ENCODE measurements at places on chromosomes 13 and 19.

- H3K4me3 ChIP-seq: peak overlapping the region; percentile 83
- no peak overlapping the region for H3K27ac ChIP-seq
- H3K27me3 ChIP-seq: peaks cover 2% of the 10 kb centered on the region
- no peaks in the 10 kb centered on the region for H3K36me3 ChIP-seq
These were observed 1.5 kb downstream of the WASF3 start for GRCh38 chr13:26558987-26559386.

DNA sequence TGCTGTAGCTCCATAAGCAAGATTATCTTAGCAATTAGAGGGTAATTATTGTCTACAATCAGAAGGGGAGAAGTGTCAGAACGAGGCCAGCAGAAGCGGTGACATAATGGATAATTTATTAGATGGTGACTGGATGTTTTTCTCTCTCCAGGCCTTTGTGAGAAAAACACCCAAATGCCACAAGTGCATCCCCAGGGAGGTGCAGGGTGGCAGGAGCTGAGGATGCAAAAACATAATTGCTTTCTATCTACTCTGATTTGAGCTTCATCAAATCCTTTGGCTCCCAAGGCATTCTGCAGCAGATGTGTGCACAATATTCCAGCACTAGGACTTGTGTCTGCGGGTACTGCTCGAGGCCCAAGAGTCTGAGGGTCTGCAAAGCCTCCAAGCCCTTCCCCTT is 220.1 kb upstream of the SERP2 start:
- DNase-seq: no peak
- no peaks in the 10 kb centered on the region for H3K27me3 ChIP-seq
- no peak overlapping the region for H3K27ac ChIP-seq
- no peaks in the 10 kb centered on the region for H3K36me3 ChIP-seq

DNA sequence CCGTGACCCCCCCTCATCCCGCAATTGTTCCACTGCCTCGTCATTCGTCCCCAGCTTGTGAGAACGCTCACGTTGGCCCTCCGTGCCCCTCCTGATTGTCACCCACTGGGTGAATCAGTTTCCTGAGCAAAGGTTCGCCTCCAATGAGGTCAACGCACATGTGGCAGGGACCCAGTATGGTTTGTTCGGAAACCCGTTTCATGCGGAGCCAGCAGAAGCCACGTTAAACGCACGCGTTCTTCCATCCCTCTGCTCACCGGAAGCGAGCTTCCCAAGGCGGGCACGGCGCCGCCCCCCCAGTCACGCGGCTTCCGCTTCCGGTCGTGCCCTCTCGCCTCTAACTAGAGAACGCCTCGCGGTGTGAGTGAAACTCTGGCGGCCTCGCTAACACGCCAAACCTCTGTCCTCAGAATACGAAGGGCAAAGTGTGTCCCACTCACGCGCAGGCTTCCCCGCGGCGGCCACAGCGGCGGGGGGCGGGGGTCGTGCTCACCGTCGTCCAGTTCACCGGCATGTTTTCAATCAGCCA is 18.0 kb upstream of the CFAP97D2 start:
- H3K27me3 ChIP-seq: peaks cover 20% of the 10 kb centered on the region
- no peak overlapping the region for H3K4me3 ChIP-seq

- H3K27ac ChIP-seq: no peak overlapping the region
- no peaks in the 10 kb centered on the region for H3K4me1 ChIP-seq
- H3K4me3 ChIP-seq: no peak overlapping the region
These were observed 9.7 kb downstream of the GPR42 start for GRCh38 chr19:35380450-35381124.

DNA sequence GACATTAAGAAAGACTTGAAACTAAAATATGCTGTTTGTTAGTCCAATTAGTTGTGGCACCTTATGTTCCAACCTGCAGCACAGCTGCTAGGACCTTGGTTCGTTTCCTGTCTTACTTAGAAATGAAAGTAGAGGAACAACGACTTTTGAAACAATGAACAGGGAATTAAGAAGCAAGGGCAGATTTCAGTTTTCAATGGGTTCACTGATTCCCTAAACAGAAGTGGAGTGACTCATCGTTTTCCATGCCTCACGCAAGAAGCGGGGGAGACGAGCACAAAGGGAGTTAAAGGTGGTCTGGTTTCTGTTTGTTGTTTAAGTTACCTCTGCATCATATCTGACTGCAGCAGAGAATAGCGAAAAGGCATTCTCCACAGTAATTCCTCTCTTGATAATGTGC is 44.8 kb downstream of the PHF11 start:
- H3K4me1 ChIP-seq: no peaks in the 10 kb centered on the region
- no peak overlapping the region for H3K27ac ChIP-seq
- H3K27me3 ChIP-seq: no peaks in the 10 kb centered on the region
- DNase-seq: peak; percentile 9
- H3K36me3 ChIP-seq: peaks cover 7% of the 10 kb centered on the region
- no peak overlapping the region for H3K4me3 ChIP-seq

DNA sequence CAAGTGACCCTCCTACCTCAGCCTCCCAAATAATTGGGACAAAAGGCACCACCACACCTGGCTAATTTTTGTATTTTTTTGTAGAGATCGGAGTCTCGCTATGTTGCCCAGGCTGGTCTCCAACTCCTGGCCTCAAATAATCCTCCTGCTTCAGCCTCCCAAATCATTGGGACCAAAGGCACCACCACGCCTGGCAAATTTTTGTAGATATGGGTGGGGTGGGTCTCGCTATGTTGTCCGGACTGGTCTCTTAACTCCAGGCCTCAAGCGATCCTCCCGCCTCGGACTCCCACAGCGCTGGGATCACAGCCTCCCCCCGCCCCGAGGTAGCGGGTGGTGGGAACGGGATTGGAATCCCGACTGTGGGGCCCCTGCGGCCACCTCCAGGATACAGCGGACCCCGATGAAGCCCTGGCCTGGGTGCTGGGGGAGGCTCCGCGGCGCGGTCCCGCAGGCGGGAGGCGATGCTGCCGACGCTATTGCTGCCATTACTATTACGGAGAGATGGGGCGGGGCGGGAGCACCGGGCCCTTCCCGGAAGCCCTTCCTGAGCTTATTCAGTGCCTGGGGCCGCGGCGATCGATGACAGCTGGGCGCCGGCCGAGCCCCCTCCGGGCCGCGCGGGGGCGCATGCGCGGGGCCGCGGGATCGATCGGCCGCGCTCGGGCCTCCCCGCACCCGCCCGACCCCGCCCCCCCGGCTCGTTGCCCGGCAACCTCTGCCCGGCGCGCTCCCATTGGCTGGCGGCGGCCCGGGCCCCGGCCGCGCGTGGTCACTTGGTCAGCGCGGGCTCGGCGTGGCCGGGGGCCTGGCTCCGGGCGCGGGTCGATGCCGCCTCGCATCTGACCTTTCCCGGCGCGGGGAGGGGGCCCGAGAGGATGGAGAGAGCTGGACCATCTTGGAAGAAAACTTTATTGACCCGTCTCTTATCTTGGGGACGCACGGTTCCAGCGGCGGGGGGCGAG is 27.9 kb upstream of the ONECUT3 start:
- peak overlapping the region; percentile 43 for H3K4me3 ChIP-seq
- H3K27me3 ChIP-seq: peaks cover 8% of the 10 kb centered on the region
- H3K36me3 ChIP-seq: no peaks in the 10 kb centered on the region
- H3K4me1 ChIP-seq: no peaks in the 10 kb centered on the region

All from fibroblast of lung (primary cell).